GM12864 (cell line): ENCODE measurements at places on chromosomes 1 and 21.
A peak's percentile ranks its signal among the peaks of the same experiment; 100 is the strongest.

GRCh38 chr1:115506924-115507589 lies 134.7 kb upstream of the VANGL1 start:
- no peak for DNase-seq

DNA sequence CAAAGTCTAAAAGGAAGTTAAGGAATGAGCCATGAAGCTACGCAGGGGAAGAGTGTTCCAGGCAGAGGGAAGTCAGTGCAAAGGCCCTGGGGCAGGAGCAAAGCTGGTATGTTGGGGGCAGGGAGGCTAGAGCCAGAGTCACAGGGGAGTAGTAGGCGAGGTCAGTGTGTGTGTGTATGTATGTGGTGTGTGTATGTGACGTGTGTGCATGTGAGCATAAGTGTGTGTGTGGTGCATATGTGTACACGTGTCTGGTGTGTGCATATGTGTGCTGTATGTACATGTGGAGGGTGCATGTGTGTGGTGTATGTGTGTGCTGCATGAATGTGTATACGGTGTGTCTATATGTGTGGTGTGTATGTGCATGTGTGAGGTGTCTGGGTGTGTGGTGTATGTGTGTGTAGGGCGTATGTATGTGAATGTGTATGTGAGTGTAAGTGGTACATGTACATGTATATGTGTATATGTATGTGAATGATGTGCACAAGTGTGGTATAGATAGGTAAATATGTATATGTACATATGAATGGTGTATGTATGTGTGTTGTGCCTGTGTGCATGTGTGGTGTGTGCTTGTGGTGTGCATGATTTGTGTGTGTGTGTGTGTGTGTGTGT lies 20.8 kb upstream of the NID1 start:
- DNase-seq, result no peak

DNA sequence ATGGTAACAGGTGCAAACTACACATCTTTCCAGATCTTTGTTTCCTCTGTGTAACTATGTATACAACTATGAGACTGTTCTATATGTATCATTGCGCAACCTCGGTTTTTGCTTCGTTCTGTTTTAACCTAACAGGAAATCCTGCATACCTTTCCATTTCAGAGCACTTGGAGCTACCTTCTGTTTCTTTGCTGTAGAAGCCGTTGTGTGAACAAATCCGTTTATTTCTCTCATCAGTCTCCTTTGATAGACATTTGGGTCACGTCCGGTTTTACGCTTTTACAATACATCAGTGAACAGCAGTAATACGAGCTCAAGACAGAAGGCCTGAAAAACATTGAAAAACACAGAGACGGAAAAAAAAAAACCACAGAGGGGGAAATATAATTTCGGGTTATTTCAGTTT lies 10.5 kb downstream of the ATP5IF1 start:
- DNase-seq, result peak; percentile 83

DNA sequence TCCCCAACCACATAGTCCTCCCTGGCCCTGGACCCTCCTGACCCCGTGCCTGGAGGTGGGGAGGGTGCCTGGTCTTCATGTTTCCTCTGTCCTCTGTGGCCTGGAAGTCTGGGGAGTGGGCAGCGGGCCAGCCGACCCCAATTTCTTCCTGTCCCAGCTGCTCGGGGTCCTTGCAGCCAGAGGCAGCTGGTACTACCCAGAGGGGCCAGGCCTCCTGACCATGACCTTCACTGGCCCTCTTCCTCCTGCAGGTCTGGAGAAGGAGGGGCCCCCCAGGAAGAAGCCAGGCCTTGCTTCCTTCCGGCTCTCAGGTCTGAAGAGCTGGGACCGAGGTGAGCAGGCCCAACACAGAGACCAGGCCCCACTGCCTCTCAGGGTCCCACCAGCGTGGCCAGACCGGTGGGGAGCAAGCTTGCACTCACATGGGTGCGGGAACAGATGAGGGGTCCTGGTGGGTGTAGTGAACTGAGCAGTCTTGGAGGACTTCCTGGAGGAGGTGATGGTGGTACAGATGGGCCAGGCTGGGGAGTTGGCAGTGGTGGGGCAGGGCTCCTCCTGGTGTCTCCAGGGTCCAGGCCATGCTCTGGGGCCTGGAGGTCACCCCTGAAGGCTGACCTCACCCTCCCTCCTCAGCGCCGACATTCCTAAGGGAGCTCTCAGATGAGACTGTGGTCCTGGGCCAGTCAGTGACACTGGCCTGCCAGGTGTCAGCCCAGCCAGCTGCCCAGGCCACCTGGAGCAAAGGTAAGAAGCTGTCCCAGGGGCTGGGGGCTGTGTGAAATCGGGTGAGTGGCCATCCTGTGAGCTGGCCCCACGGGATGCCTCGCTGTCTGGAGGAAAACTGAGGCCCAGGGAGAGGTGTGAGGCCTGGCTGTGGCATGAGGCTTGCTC lies 32.7 kb downstream of the TRIM11 start:
- DNase-seq, result no peak

DNA sequence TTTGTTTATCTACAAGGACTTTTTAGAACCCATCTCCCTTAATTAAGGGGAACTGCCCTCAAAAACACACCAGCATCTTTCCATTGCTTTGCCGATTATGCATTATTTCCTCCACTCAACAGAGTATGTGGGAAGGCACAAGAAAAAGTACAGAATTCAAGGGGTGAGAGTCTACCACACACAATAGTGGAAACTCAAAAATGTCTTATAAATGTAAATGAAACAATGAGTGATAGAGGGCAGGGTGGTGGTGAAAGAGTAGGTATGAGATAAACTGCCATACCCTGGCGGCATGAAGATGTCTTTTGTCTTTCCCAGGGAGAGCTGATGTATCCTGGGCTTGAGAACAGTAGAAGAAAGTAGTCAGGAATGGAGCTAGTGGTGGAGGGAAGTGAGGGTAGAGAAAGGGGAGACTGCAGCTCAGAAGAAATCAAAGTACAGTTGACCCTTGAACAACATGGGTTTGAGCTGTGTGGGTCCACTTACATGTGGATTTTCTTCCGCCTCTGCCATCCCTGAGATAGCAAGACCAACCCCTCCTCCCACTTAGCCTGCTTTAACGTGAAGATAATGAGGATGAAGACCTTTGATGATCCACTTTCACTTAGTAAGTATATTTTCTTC lies 24.4 kb downstream of the CD58 start:
- no peak for DNase-seq

GRCh38 chr21:39774227-39774626 lies 29.2 kb downstream of the IGSF5 start:
- DNase-seq, result no peak

- no peak for DNase-seq
These were observed 716.2 kb upstream of the ZP4 start for GRCh38 chr1:238606896-238607295.

DNA sequence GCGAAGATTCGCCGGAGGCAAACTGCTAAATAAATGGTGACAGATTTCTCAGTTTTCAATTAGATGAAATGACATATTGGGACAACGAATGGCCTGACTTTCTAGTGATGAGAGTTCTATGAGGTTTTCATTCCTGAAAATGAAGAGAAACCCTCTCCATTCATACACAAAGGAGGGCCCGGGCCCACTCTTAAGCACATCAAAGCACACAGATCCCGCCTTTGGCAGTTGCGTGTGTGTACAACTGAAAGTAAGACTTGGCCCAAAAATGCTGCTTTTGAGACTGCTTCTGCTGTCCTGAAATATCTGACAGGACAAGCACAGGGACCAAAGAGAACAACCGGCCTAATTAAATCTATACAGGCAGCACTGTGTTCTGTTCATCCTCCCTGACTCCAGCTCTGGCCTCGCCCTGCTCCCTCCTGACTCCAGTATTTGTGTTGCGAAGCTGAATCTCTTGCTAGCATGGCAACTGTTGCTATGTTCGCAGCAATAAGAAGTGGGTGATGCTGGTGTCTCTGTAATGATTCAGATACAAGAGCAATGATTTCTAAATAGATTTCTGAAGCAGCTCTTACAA lies 7.4 kb downstream of the LRRC53 start:
- DNase-seq, result no peak

- no peak for DNase-seq
These were observed 102.5 kb upstream of the TARDBP start for GRCh38 chr1:10909697-10910680.

DNA sequence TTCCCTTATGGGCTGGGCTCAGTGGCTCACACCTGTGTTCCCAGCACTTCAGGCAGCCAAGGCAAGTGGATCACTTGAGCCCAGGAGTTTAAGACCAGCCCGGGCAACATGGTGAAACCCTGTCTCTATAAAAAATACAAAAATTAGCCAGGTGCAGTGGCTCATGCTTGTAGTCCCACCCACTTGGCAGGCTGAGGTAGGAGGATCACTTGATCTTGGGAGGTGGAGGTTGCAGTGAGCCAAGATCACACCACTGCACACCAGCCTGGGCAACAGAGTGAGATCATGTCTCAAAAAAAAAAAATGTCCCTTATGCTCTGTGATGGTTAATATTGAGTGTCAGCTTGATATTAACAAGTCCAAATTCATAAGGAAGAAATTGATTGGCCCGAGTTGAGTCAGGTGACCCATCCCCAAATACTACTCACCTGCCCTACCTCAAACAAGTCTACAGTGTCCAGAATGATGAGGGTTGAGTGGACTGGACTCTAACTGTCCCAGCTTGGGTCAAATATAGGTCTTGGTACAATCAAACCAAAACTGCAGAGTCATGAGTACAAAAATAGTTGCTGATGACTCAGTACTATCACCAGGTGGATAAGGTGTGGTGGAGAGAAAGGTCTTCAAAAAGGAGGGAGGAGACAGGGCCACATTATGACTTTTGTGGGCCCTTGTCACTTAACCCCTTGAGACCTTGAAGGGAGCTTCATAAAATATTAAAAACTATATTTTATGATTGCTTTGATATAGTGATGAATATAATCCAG lies 161.0 kb downstream of the ZNF326 start:
- DNase-seq, result peak; percentile 12

- no peak for DNase-seq
These were observed 199.1 kb upstream of the LMO4 start for GRCh38 chr1:87129606-87130005.

- no peak for DNase-seq
These were observed 5.9 kb downstream of the PODN start for GRCh38 chr1:53067886-53068285.

DNA sequence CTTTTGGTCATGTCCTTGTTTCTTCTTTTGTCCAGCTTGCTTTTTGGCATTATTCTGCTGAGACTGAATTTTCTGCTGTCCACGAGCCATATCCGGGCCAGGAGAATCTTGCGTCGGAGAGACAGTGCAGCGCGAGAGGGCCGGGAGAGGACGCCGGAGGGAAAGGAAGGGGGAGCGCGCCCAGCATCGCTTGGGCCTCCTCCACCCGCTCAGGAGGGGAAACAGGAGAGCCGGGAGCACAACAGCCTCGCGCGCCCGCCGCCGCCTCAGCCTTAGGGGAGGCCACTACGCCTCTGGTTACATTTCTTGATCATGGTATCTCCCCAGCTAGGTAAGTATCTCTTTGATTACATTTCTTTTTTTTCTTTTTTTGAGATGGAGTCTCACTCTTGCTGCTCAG lies 7.4 kb upstream of the DEGS1 start:
- DNase-seq, result no peak

GRCh38 chr1:229287267-229287666 lies 16.4 kb downstream of the RAB4A start:
- DNase-seq, result no peak

- DNase-seq, result no peak
These were observed 138.6 kb downstream of the RERE start for GRCh38 chr1:8678673-8679394.

DNA sequence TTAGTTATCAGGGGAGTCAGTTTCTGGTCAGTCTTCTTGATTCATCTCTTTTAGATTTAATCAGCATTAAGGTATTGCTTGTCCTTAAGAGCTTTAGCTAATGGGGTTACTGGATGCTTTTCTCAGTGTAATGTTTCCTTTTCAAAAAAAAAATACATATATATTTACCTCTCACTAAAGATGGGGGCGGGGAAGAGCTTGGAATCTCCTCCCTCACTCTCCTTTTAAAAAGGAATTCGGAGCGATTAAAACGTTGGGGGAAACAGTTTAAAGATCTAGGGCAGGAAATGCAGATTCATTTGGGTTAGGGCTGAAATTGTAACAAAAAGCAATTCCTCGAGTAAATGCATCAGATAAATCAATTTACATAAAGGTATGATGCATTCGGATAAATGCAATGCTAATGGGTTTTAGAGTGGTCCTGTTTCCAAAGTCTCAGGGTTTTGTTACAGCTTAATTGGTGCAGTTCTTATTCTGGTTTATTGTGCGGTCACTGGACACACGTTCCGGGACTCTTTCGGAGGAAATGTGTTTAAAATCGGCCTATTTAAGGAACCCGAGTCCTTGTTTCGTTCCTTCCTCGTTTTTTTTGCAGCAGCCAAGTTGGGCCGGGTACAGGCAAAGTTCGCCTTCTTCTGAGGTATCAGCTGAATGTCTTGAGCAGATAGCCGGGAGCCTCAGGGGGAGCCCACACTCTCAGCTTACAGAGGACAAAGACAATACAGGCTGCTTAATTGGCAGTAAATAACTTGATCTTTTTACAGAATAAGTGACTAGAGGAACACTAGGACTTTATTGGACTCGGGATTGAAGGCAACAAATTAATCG lies 1.6 kb downstream of the LMO4 start:
- no peak for DNase-seq

- DNase-seq, result no peak
These were observed 42.8 kb downstream of the MYSM1 start for GRCh38 chr1:58657082-58657481.

DNA sequence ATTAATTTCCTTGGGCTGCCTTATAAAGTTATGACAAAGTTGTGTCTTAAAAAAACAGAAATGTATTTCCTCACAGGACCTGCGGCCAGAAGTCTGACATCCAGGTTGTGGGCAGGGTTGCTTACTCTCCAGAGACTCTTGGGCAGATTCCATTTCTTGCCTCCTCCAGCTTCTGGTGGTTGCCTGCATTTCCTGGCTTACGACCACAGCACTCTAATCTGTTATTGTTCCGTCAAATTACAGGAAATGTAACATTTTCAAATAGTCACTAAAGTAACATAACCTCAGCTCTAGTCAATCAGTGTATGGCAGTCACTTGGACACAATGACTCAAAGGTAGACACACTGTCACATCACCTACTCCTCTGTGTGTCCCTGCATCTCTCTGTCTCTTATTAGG lies 226.8 kb downstream of the DNAH14 start:
- DNase-seq, result no peak

DNA sequence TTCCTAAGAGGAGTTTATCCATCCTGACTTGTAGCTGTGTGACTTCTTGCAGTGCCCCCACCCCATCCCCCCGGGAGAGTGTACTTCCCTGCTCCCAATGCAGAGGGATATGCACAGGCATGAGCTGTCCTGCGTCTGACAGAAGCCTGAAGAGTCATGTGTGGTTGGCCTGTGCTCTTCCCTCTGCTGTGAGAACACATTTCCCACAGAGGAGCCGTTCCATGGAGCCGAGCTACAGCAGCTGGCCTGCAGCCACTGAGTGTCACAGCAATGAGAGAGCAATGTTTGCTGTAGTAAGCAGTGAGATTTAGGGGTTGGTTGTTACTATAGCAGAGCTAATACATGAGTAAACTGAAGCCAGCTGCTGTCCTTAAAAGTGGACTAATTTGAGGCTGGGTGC lies 22.0 kb downstream of the PARS2 start:
- no peak for DNase-seq

DNA sequence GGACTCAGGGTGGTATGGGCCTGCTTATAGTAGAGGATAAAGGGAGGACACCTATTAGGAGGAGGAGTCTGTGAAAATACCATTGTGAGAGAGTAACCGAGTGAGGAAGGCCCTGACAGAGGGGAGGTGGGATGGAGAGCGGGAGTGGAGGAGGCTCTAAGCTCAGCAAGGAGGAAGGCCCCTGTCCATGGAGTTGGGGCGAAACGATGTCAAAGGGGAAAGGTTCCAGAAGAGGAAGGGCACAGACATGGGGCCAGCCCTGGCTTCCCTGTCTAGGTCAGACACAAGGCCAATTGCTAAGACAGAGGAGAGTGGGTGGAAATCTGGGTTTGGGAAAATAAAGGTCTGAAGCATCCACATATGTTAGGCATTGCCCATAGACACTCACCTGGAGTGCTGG lies 44.2 kb downstream of the ELK4 start:
- no peak for DNase-seq
